ENCODE measurements at places on chromosomes 5 and 9. TPM values are rescaled to one million over a fixed set of nuclear protein-coding genes. Genes with fewer than 3 reads are reported as not detected.

The PCYOX1L gene
- 3.2 TPM for total RNA-seq

The ZNG1A gene
- 14.1 TPM for total RNA-seq

The RNF183 gene
- not detected for total RNA-seq

The STPG3 gene
- 0.58 TPM for total RNA-seq

The OCLN gene
- total RNA-seq, result 2.0 TPM

Measured in left ventricle myocardium inferior (tissue), 1 donor.